ENCODE measurements at places on chromosomes 16 and 17. TPM values are rescaled to one million over a fixed set of nuclear protein-coding genes. Genes with fewer than 3 reads are reported as not detected.

Gene LDAF1
- total RNA-seq, result 18.1 TPM

Gene LGALS9B
- total RNA-seq, result not detected

Gene EFTUD2
- 208 TPM for total RNA-seq

Gene MEIOB
- total RNA-seq, result 1.7 TPM

Gene HES7
- 2.1 TPM for total RNA-seq

Gene SULT1A4
- total RNA-seq, result 44.2 TPM

Gene SAMD14
- total RNA-seq, result 0.22 TPM

Gene PTRH2
- 112 TPM for total RNA-seq

Gene CCR7
- 0.85 TPM for total RNA-seq

Gene CD300E
- total RNA-seq, result not detected

Gene ZSCAN10
- not detected for total RNA-seq

Gene FOXC2
- 2.2 TPM for total RNA-seq

Gene KAT2A
- total RNA-seq, result 57.8 TPM

Gene PHLPP2
- 8.8 TPM for total RNA-seq

Gene STARD3
- total RNA-seq, result 60.3 TPM

Gene GNAO1
- 0.31 TPM for total RNA-seq

Gene SLC4A1
- not detected for total RNA-seq

Gene UNKL
- 44.8 TPM for total RNA-seq

Gene LCAT
- total RNA-seq, result 10.4 TPM

Gene RNF222
- total RNA-seq, result not detected

Gene TEX19
- total RNA-seq, result 0.27 TPM

Gene SLC22A31
- 1.8 TPM for total RNA-seq

Gene ASPHD1
- total RNA-seq, result 30.7 TPM

Data from A549 treated with CpdA at 1 μM for 4 hours (cell line).